KBM-7 (cell line): ENCODE measurements at places on chromosomes 16 and 17.

- DNase-seq, result no peak
These were observed 202.1 kb upstream of the IRX3 start for GRCh38 chr16:54488729-54489128.

DNA sequence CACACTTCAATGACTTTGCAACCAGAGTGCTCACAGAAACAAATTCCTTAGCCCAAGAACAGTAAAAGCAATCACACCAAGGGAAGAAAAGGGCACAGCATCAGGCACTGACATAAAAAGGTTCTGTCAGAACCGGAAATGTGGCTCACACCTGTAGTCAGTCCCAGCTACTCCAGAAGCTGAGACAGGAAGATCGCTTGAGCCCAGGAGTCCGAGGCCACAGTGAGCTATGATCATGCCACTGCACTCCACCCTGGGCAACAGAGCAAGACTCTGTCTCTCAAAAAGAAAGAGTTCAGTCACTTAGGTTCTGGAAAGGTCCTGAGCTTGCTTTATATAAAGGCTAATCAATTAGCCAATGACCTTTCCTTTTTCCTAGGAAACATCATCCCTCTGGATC is 22.7 kb downstream of the YWHAE start:
- no peak for DNase-seq

- no peak for DNase-seq
These were observed 42.5 kb upstream of the ASIC2 start for GRCh38 chr17:33335491-33336173.

DNA sequence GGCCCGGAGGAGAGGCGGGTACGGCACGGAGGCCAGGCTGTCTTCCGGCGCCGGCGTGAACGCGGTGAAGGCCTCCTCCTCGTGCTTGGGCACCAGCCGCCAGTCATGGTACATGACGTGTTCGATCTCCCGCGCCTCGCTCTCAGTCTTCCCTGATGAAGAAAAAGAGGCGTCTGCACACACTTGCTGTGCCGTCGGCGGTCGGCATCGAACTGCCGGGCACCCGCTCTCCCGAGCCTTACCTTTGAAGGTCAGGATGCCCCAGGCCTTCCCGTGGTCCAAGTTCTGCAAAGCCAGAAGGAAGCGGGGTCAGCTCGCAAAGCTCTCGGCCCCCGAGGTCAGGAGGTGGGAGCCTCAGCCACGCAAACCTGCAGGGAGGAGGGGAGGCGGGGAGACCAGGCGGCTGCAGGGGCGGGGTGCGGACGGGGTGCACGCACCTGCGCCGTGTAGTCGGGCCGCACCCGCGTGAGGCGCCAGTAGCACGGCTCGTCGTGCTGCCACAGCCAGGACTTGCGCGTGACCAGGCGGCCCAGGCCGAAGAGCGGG is at the start of gene EME2:
Gene EME2 (plus strand): TSS at position 449 of the 546 bp plus-strand sequence. CDS start 418 bp downstream, outside the sequence.
- DNase-seq, result no peak

GRCh38 chr17:60421273-60422161 is 772 bp upstream of the CHCT1 start:
- DNase-seq, result peak; percentile 85

GRCh38 chr17:44636562-44636961 is 19.7 kb upstream of the MEIOC start:
- DNase-seq, result peak; percentile 59

- DNase-seq, result no peak
These were observed 56.4 kb downstream of the VMP1 start for GRCh38 chr17:59763861-59764260.

DNA sequence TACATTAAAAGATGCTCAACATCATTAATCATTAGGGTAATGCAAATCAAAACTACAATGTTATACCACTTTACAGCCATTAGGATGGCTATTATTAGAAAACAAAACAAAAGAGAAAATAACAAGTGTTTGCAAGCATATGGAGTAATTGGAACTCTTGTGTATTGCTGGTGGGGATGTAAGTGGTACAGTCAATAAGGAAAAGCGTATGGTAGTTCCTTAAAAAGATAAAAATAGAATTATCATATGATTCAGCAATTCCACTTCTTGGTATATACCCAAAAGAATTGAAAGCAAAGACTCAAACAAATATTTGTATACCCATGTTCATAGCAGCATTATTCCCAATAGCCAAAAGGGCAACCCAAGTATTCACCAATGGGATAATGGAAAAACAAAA is 1.4 kb upstream of the CAPNS2 start:
- no peak for DNase-seq

DNA sequence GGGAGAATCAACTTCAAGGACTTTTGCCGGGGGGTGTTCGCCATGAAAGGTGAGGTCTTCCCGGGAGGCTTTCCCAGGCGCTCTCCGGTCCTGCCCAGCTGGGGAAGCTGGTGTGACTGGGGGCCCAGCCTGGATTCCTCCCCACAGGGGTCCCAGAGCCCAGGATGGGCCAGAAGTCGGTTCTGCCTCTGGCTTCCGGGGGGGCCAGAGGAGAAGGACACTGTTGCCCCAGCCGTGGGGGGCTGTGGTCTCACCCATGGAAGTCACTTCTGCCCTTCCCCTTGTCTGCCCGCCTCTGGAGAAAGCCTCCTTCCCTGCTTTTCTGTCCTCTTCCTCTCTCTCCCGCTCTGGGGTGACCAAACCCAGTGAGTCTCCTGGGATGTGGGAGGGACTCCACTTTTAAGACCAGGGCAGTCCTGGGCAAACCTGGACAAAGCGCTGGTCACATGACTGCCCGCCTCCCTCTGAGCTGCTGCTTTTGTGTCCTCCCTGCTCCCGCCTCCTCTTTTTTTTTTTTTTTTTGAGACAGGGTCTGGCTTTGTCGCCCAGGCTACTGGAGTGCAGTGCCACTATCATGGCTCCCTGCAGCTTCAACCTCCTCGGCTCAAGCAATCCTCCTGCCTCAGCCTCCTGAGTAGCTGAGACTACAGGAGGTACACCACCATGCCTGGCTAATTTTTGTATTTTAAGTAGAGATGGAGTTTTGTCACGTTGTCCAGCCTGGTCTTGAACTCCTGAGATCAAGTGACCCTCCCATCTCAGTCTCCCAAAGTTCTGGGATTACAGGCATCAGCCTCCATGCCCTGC is 40.6 kb downstream of the RAB11FIP4 start:
- no peak for DNase-seq

- DNase-seq, result no peak
These were observed 30.8 kb upstream of the CRISPLD2 start for GRCh38 chr16:84788920-84789391.

DNA sequence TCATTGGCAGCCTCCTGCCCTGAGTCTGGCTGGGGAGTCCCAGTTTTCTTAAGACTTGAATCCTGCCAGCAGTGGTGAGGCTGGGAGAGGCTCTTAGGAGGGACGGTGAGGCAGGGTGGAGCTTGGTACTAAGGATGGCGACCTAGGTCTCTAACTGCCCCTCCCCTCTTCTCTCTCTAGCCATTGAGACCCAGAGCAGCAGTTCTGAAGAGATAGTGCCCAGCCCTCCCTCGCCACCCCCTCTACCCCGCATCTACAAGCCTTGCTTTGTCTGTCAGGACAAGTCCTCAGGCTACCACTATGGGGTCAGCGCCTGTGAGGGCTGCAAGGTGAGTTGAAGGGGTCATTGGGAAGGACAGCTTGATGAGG is 16.4 kb downstream of the GJD3 start:
- DNase-seq, result no peak

GRCh38 chr16:50956637-50957036 is 194.4 kb downstream of the SALL1 start:
- DNase-seq, result no peak

GRCh38 chr16:23351360-23351759 is 49.3 kb downstream of the SCNN1B start:
- DNase-seq, result no peak

DNA sequence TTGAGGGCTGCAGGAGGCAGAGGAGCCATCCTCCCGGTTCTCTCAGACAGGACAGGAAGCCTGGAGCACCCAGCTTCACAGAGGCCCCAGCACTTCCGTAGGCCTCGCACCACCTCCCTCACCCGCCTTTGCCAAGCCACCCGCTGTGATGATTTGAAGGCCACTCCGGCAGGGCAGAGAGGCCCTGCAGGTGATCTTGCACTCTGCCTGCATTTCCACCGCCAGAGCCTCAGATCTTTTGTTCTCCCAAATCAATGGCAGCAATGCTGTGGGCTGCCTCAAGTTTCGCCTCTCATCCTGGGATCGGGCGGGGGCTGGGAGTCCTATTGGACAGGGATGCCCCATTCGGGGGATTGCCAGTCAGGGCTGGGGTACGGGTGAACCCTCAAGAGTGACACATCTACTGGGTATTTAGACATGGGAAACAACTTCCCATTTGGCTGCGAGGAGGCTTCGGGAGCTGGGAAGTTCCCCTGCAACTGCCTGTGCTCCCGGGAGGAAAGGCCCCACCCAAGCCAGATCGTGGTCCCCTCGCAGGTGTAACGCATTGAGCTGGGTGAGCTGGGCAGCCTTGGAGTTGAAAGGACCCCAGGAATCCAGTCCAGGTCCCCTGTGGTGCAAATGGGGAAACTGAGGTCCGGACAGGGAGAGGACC is 34.8 kb upstream of the PEMT start:
- DNase-seq, result no peak

GRCh38 chr17:39629898-39630297 is 3.1 kb downstream of the PPP1R1B start:
- DNase-seq, result no peak

DNA sequence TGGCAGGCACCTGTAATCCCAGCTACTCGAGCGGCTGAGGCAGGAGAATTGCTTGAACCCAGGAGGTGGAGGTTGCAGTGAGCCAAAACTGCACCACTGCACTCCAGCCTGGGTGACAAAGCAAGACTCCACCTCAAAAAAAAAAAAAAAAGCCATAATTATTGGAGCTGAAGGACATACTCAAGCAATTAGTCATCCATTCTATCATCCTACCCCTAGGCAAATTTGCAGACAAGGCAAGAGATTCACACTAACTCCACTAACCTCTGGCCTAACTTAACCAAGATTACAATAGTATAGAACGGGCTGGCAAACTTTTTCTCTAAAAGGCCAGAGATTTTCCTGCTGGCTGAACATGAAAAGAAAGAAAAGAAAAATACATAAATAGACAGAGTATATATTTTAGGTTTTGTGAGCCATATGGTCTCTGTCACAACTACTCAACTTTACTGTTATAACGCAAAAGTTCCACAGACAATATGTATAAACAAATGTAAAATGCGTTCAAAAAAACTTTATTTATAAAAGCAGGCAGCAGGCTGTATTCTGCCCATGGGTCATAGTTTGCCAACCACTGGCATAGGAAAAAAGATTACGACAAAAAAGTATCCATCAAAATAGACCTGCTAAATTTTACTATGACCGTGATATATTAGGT is 29.7 kb downstream of the BRIP1 start:
- no peak for DNase-seq

- DNase-seq, result no peak
These were observed 64.1 kb downstream of the TIMM22 start for GRCh38 chr17:1060991-1061390.

GRCh38 chr17:75405365-75406221 is at the start of gene GRB2:
GRB2 (minus strand) TSS chr17:75405678; CDS start chr17:75393628, 12,050 bp downstream.
- DNase-seq, result peak; percentile 94

DNA sequence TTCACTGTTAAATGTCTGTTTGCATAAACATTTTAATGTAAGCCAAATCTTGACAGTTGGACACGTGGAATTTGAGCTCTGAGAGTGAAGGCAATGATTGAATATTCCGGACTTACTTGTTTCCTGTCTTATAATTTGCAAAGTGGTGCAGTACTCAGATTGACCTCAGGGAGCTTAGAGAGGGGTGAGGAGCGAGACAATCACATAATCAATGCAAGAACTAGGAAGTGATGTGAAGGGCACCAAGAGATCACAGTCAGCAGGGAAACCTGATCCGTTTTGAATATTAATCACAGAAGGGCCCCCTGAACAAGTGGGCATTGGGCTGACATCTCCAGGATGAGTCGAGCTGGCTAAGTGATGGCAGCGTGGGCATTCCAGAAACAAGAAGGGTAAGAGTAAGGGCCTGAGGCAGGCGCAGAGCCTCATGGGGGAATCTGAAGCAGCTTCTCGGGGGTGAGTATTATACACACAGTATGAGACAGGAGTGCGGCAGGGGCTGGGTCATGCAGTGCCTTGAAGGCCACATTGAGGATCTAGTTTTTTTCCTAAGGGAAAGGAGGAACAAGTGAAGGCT is 26.1 kb downstream of the TEX2 start:
- DNase-seq, result peak; percentile 43

GRCh38 chr16:87581857-87582215 is 20.5 kb upstream of the JPH3 start:
- DNase-seq, result no peak

- DNase-seq, result no peak
These were observed 26.3 kb downstream of the ARHGAP23 start for GRCh38 chr17:38454532-38454931.

DNA sequence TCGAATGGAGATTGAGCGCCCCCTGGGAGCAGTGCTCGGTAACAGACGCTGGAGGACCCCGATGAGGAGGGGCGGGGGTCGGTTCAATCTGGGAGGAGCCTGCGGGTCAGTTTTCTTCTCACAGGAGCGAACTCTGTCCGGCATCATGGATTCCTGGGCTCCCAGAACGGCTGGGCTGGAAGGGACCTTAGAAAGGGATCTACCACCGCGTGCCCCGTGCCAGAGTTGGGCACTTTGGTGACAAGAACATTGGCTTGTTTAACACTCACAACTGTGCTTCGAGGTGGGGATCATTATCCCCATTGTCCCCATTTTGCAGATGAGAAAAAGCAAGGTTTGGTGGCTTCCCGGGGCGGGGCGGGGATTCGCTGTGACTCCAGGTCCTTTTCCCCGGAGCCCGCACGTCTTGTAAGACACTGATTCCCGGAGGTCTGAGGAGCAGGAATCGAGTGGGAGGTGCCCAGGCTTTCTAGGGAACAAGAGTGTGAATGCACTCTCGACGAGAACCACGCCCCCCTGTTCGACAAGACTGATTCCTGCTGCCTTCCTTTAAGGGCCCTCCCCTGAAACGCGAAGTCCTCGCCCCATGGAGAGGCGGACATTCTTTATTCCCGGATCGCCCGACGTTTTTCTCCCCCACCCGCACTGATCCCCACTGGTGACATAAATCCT is 1.5 kb upstream of the FBXL19 start:
- peak; percentile 94 for DNase-seq
